ENCODE measurements at places on chromosomes 3 and 15. TPM values are rescaled to one million over a fixed set of nuclear protein-coding genes. Genes with fewer than 3 reads are reported as not detected.

MYLK gene
- 6.8 TPM for total RNA-seq

CCR9 gene
- total RNA-seq, result not detected

KLHL6 gene
- total RNA-seq, result not detected

CD200R1 gene
- not detected for total RNA-seq
